Cerebellum (tissue), 4 donors: ENCODE measurements at places on chromosomes 2 and 18. TPM values are rescaled to one million over a fixed set of nuclear protein-coding genes. Genes with fewer than 3 reads are reported as not detected.

ANKRD30BL gene
- 33.8 TPM for total RNA-seq

ATIC gene
- total RNA-seq: 21.1 TPM

LOXL3 gene
- total RNA-seq: 7.0 TPM

PLEKHA3 gene
- 15.2 TPM for total RNA-seq

PARD6G gene
- 11.3 TPM for total RNA-seq

B4GALT6 gene
- 18.0 TPM for total RNA-seq

TMEM247 gene
- total RNA-seq: not detected

SETBP1 gene
- total RNA-seq: 46.3 TPM

IL1F10 gene
- not detected for total RNA-seq

CCDC148 gene
- total RNA-seq: 13.5 TPM

ABI2 gene
- total RNA-seq: 105 TPM

COX5B gene
- 120 TPM for total RNA-seq

OBSL1 gene
- 43.1 TPM for total RNA-seq
